ENCODE measurements at places on chromosomes 13 and 19.

- ATAC-seq: no peak
Observed at GRCh38 chr19:35341565-35342225, 6.0 kb upstream of the FFAR1 start.

GRCh38 chr13:52053460-52053859 lies 29.0 kb downstream of the UTP14C start:
- ATAC-seq: no peak

DNA sequence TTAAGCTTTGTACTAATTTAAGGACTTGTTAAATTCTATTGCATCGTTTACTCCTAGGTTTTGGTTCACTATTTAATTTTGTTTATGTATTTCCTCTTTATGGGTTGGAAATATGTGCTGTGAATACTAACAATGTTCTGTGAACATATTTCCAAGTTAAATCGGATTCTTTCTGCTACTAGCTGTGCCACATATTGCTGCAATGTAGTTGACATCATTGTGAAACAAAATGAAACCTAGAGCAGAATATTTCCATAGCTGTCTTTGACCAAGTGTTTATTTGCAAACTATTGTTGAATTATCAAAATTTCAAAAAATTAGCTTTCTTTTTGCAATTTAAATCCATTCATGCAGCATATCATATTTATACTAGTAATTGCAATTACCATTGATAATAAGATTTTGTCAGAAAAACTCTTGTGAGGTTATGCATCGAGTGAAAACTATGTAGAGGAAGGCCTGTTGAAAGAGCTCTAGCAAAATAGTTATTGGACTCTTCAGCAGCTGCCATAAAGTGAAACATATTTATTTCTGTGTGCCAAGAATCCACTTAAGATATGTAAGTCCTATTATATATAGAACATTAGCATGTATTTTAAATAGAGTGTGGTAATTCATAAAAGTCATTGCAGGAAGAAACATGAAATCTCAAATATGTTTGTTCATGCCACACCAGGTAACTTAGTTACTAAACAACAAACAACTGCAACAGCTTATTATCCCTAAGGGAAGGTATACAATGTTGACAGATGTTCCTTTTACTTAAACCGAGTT lies 575.1 kb downstream of the SLITRK6 start:
- no peak for ATAC-seq

DNA sequence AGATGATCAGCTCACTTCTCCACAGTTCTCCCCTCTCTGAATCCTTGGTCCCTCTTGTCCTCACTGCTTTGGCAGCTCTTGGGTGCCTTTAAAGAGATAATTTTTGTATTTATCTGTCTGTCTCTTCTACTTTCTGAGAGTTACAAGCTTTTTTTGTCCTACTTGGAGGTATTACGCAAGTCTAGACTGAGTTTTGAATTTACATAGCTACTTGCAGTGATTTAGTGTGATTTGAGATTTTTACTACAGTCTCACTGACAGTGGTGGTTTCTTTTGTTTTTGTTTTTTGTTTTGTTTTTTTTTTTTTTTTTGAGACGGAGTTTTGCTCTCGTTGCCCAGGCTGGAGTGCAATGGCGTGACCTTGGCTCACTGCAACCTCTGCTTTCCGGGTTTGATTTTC lies 22.1 kb downstream of the URI1 start:
- no peak for ATAC-seq

DNA sequence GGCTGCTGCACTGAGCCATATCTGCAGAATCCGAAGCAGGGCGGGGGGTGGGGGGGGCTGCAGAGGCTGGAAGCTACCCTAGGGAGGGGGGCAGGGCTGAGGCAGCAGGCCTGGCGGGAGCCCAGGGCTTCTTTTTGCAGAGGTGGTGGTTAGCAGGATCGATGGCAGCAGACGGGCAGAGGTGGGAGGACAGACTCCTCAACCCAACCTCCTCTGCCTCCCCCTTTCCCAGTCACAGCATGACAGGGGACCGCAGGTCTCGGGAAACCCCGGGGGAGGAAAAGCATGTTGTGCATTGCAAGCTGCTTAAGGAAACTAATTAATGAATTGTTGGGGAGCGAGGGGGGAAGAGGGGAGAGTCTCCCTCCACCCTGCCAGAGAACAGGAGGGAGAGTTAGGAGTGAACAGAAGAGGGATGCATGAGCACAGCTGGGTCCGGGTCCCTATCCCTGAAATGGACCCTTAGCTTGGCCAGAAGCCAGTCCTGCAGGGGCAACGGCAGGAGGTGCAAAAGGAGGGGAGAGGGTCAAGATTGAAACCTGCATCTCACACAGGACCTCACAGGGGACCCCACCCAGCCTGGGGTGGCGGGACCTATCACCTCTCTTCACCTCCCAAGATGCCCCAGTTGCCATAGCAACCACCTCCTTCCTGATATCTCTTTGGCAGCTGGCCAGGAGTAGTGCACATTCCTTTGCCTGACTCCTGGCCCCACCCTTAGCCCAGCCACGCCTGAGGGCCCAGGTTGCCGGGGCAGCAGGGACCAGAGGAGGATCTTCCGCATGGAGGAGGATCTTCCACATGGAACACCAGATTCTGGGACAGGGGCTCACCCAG lies 1.8 kb downstream of the FXYD7 start:
- no peak for ATAC-seq

DNA sequence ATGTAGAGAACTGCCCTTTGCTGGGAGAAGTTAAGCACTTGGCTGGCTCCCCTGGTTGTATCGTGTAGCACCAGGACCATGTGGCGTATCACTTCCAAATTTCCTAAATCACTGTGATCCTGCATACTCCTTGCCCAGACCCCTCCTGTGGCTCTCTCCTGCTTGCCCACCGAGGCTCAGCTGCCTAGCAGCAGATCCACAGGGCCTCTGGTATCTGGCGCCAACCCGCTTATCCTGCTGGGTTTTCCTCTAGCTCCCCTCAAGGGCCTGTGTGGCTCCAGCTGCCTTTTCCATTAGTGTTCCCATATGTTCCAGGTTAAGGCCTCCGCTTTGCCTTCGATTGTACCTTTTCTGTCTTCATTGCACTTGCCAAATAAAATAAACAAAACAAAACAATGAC lies 16.5 kb downstream of the LRCH1 start:
- no peak for ATAC-seq

DNA sequence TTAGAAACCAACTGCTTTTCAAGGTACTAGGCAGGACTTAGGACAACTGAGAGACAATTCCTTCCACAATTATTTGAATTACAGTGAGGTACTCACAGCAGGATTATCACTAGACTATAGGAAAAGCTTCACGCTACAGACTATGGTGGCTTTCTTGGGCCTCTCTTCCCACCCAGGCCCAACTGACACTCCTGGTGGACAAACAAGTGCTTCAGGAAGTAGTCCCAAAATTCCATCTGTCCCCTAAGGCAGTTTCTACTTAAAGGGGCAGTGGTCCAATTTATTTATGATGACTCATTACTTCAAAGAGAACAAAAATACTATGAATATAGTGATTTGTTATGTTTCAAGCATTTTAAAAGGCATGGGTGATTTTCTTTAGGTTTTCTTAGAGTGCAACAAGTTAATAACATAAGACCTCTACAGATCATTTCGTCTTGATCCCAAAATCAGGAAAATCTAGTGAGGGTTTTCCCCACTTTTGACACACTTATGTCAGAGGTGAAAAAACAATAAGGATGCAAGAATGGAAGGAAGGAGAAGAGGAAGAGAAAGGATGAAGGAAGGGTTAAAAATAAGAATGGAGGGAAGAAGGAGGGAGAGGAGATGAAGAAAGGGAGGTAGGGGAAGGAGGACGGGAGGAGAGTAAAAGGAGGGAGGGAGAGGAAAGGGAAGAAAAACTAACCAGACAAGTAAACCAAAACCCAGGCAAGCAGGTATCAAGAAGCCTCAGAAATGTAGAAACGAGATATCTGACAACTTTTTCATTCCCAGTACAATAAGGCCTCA lies 100.7 kb downstream of the SERP2 start:
- no peak for ATAC-seq

DNA sequence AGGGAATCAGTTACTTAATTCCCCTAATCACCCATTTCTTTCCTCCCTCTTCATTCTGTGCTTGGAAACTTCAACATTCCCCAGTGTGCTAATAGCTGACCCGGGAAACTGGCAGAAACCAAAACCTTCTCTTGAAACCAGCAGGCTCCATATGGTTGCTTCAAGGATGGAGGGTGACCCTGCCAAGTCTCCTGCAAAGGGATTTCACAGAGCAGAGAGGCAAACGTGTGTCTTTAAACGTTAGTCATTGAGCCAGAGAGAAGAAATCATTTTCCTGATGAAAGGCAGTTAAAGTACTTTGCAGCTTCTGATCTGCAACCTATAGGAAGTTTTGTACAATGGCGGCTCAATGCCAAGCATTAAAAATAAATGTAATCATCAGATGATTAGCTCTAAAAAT lies 220.9 kb downstream of the POU4F1 start:
- no peak for ATAC-seq

DNA sequence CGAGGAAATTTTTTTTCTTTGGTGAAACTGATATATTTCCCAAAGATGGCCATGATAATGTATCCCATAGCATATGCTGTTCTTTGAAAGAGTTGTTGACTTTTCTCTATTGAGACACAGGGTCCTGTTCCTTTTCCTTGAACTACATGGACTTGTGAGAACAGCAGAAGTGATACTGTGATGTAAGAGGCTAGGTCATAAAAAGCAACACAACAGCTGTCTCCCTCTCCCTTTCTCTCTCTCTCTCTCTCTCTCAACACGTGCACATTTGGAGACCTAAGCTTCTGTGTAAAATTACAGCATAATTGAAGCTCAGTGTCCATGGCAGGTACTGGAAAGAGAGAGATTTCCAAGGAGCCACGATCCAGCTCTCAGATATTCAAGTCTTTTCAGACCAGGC lies 1712.4 kb downstream of the EFNB2 start:
- no peak for ATAC-seq

DNA sequence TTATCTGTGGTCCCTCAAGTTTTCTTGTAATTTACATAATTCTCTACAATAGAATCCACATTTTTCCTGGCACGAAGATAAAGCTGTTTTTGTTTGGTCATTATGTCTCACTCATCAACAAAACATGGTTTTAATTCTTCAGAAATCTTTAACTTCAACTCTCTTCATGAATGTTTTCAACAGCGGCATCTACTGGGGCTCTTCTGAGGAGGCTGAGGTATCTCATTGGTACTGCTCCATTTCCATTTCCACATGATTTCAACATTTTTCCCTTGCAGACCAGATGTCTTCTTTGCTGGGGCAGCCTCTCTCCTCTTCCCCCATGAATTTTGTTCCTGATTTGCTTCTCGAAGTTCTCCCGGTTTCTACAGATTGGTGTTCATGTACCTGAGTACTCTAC lies 5.8 kb upstream of the KBTBD7 start:
- ATAC-seq: no peak

DNA sequence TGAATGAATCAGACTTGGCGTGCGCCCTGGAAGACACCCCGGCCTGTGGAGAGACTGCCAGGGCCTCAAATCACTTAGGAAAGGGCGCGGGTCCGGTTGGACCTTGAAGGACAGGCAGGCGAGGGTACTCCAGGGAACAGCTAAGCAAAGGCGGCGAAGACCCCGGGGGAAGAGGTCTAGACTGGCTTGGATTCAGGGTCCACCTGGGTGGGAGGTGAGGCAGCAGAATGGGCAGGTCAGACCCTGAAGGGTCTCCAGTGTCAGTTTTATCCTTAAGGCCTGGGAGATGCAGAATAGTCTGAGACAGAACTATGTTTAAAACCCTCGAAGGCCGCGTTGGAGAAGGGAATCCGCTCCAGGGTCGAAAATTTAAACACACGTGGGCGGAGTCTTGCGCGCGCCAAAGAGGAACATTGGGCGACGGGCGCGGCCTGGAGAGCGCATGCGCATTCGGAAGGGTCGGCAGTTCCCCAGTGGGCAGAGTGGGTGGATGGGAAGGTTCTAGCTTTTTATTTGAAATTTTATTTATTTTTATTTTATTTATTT lies 567 bp upstream of the SMG9 start:
- ATAC-seq: no peak

DNA sequence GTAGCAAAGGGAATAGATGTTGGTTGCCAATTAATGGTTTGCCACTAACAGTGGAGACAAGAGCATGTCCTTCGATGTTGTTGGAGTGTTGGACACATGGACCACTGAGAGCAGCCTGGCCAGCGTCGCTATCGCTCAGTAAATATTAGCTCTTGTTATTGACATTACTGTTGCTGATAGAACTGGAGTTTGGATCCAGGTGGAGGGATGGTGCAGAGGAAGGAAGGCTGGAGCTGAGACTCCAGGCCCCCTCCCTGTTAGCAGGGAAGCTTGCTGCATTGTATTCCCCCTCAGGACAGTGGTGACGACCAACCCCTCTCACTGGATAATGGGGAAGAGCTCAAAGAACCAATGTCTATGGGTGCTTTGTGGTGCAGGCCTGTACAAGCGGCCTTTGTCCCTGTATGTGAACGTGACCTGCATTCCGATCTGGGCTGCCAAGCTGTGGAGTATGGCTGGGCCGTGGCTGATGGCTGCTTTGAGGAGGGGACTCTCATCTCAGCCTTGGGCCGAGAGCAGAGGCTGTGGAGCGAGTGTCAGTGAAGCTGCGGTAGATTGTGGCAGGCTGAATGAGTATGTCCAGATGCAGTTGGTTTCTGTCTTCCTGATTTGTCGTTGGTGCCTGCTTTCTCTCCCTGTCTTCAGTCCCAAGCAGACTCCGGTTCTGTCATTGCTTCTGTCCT lies 7.0 kb downstream of the CLASRP start:
- no peak for ATAC-seq

- ATAC-seq: no peak
Observed at GRCh38 chr13:50286324-50286723, 271.1 kb downstream of the KCNRG start.

GRCh38 chr13:30480292-30480950 lies 14.7 kb upstream of the HMGB1 start:
- ATAC-seq: no peak

DNA sequence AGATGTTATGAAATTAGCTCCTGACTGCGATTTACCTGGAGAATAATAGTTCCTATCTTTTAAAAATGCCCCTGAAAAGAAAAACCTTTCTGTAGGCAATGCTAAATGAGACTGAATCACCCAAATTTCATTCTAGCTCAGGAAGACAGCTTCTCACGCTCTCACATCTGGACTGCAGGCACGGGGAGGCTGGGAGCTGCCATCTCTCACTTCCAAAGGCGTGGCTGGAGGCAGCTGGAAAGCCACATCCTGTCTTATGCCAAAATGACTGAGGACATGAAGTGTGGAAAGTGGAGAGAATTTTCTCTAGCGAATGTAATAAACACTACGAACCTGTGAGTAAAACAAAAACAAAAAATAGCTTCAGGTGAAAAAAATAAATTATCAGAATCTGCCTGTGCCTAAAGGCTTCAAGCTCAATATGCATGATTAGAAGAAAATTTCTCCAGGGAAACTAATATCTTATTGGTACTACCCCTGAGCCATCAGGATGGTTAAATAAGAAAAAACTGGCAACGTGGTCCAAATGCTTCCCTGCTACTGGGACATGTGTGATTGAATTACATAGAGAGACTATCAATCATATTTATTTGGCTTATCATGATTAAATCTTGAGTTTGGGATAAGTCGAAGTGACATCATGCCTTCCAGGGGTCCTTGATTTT lies 58.1 kb upstream of the UBL3 start:
- ATAC-seq: no peak

- ATAC-seq: no peak
Observed at GRCh38 chr19:508204-509150, 1.2 kb downstream of the TPGS1 start.
